ENCODE measurements at places on chromosomes 7 and 10.
A peak's percentile ranks its signal among the peaks of the same experiment; 100 is the strongest.

GRCh38 chr7:47333554-47333887 is 248.4 kb downstream of the TNS3 start:
- no peak for DNase-seq

GRCh38 chr10:33098951-33099663 is 141.1 kb upstream of the ITGB1 start:
- DNase-seq: no peak

GRCh38 chr7:123901101-123901500 is 23.9 kb upstream of the SPAM1 start:
- DNase-seq: no peak

DNA sequence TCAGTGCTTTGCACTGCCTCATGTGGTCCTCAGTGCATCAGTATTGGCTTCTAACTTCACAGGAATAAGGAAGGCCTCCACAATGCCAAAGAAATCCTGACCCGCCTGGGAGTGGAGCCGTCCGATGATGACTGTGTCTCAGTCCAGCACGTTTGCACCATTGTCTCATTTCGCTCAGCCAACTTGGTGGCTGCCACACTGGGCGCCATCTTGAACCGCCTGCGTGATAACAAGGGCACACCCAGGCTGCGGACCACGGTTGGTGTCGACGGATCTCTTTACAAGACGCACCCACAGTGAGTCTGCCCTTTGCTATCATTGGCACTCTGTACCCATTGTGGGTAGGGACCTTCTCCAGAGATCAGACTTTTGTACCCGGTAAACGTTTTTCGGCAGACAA is 36.9 kb downstream of the TACR2 start:
- DNase-seq: no peak

- DNase-seq: no peak
These were observed 53.8 kb downstream of the SGCE start for GRCh38 chr7:94602181-94602580.

GRCh38 chr10:88471899-88472298 is 111.2 kb downstream of the RNLS start:
- DNase-seq: no peak

DNA sequence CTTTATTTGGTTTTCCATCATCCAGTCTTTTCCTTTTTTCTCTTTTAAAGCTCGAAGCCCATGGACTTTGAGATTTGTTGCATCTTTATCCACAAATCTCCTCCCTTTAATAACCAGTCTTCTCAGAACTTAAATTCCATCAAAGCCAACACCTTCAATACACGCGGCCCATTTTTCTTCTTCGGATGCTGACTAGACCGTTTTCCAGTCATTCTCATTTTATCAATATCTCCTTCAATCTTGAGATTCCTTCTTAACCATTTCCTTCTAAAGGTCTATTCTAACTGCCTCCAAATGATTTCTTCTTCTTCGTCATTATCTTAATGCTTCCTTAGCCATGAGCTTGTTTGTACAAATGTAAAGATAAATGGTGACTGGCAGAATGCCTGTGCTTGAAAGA is 173.5 kb downstream of the BAMBI start:
- no peak for DNase-seq

- DNase-seq: peak; percentile 6
These were observed 13.0 kb upstream of the SCART1 start for GRCh38 chr10:133440633-133441285.

DNA sequence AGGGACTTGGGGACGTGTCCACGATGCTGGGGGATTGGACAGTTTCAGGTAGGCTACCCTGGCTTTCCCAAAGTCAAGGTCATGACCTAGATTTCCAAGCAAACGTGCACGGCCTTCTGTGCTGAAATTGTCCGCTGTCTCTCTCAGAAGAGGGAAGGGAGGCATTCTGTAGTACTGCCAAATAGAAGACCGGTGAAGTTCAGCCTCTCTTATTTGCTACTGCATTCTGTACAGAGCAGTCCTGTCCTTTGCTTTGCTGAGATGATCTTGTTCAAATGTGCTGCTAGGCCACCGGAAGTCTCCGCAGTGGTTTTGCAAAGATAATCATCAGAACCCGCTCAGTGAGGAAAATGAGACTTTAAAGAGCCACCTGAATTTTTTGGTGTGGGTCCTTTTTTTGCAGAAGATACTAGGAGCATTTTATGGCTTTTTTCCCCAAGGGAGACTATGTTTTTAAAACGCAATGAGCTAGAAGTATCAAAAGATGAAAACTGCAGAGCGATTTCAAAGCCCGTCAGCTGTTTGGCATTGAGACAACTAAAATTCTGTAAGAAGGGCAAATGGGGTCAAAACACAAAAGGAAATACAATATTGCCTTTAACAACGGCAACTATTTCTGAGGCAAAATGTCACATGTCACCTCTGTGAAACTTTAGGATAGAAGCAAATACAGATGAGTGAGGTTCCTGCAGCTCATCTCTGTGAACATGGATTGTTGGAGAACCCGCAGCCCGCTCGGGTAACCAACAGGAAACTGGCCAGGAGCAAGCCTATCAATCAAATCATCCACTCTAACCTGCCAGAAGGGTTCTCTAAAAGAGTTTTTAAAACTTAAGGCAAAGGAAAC is 1.3 kb upstream of the NMT2 start:
- DNase-seq: peak; percentile 33

DNA sequence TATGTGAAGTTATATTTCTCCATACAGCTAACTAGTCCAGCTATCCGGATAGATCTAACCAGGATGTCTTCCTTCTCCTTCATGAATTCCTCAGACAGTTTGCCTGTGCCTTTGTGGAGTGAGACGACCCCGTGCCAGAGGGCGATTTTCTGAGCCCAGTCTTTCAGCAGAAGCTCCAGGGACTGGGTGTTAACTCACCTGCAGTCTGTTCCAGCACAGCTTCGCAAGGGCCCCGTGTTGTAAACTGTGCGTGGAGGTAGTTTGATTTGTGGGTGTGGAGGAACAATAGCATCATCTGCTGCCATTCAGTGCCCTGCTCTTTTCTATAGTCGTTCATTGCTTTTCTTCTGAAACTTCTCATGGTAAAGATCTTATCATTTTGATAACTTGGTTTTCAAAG is 103.8 kb downstream of the INPP5A start:
- DNase-seq: no peak

DNA sequence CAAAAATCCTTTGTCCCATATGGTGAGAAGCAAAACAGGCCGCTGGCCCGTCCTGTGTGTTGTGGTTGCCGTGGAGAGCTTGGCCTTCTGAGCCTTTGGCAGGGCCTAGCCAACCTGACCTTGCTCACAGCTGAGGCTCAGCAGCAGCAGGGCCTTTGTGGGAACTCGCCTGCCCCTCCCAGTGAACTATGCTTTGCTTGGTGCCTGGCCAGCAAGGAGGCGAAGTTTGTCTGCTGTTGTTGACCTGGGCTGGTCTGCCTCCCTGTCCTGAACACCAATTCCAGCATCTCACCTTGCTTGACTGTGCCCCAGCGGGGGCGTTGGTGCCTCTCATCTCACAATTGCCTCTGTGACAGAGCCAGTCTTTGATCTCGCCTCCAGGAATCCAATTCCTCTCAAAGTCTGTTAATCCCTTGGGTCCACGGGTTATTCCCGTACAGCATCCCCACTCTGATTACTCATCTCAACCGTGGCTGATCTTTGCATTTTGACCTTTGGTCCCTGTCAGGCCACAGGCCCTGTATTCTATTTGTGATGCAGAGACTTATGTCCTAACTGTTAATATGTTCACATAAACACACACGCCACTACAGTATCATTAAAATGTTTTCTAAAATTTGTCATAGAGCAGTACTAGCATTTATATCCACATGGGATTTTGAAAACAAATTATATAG is 22.6 kb downstream of the EPDR1 start:
- no peak for DNase-seq

DNA sequence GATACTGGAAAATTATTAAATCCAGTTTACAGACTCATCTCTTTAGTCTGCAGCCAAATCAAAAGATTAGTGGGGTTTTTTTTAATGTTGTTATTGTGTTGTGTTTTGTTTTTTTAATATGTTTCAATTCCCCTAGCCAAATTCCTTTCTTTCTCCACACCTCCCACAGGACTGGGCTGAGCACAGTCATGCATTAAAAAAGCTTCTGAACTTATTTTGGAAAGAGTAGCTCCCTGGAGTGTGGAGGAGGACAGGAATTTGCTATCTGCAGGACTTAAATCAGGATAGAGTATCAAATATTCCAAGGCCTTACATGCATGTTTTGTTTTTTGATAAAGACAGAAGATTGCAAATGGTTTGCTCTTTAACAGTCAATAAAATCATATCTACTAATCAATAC is 90.7 kb downstream of the GNAI1 start:
- no peak for DNase-seq

DNA sequence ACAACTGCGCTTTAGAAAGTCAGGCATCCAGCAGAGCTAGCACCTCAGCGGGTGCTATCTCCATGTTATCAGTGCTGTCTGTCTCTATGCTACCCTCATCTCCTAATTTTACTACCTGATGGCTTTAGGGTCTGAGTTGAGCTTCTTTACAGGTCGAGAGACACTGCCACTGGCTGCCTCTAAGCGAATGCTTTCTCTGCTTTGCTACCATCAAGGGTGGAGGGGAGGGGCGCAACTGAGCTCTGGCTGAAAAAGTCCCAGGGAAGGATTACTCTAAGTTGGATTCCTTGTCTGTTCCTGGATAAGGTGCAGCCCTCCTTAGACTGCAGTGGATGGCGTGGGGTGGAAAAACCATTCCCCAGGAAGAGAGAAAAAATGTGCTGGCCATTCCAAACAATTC is 105.7 kb downstream of the CDK14 start:
- DNase-seq: no peak

DNA sequence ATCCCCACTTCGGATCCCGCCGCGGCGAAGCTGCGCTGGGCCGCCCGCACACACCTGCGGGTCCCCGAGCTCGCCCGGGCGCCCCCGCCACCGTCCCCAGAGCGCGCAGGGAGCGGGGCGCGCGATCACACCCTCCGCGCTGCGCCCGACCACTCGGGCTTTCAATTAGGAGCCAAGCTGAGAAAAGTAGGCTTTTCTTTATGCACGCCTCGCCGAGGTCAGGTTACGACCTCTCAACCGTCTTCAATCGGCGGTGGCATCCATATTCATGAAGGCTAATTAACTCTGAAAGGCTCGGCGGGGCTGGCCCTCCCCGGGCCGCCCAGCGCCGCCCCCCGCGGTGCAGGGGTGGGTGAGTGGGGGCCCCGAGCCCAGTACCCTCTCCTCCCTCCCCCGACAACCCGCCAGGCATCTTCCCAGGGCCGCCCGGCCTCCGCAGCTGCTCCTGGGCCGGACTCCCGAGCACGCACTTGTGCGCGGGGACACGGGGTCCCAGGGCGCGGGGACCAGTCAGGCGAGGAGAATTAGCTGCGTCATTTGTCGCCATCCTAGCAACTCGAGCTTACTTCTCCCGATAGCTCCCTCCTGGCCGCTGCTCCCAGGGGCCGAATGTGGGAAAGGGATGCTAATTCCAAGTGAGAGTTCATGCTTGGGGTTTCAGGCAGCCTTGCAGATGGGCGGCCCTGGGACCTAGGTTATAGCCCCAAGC is 155.5 kb upstream of the LYZL2 start:
- no peak for DNase-seq

- DNase-seq: no peak
These were observed 139.3 kb upstream of the TCF7L2 start for GRCh38 chr10:112810711-112811151.

DNA sequence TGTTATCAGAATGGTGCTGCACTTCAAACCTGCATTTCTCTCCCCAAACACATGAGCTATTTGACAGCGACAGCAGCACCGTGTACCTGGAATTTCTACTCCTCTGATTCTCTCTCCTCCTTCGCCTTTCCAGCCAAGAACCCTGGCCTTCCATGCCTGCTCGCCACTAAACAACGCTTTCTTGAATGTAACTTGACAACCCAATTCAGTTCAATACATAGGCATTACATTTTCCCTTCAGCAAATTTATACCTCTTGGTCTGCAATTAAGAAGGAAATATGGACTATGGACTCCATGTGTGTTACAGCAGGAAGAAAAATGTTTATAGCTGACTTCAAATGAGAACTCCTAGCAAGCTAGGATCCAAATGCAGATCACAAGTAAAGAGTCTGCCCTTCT is 162.6 kb upstream of the AUTS2 start:
- no peak for DNase-seq

DNA sequence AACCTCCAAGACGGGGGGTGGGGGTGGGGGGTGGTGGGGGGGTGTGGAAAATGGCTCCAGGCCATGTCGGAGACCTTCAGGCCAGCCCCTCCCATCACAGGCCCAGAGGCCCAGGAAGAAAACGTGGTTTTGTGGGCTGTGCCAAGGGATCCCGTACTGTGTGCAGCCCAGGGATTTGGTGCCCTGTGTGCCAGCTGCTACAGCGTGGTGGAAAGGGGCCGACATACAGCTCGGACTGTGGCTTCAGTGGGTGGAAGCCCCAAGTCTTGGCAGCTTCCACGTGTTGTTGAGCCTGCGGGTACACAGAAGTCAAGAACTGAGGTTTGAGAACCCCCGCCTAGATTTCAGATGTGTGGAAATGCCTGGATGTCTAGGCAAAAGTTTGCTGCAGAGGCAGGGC is 259.7 kb downstream of the HGF start:
- no peak for DNase-seq

- no peak for DNase-seq
These were observed 162.2 kb upstream of the TNS3 start for GRCh38 chr7:47743965-47744591.

DNA sequence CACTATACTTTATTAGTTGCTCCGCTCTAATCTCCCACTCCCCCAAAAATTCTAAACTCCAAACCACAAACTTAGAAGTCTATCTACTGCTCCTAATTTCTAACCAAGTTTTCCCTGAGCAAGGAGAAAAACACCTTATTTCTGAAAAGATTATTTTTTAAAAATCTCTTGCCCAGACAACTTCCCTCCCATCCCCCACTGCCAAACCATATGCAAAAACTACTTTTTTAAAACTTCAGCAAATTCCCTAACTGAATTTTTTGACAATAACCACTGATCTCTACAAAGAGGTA is 1.9 kb downstream of the UBE2H start:
- no peak for DNase-seq

GRCh38 chr7:87330942-87331341 is 14.5 kb upstream of the CROT start:
- DNase-seq: no peak

- DNase-seq: no peak
These were observed 50.1 kb upstream of the DNAAF5 start for GRCh38 chr7:676246-676971.

- DNase-seq: no peak
These were observed 10.4 kb upstream of the PCGF5 start for GRCh38 chr10:91210014-91210413.

DNA sequence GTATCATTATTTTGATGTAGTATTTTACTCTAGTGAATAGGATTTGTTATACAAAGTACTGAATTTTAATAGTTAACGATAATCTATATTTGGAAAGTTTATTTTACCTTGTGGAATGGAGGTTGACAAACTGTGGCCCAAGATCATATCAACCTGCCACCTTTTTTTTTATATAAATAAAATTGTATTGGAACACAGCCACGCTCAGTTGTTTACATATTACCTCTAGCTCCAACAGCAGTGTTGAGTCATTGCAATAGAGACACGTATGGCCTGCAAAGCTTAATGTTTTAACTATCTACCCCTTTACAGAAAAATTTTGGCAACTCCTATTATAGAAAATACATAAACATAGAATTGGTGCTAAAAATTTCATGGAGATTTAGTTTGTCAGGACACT is 239.3 kb downstream of the THSD7A start:
- DNase-seq: no peak
